ENCODE measurements at places on chromosomes 5 and 9.

- no peak for DNase-seq
These were observed 1.6 kb downstream of the FBXW11 start for GRCh38 chr5:172004824-172005237.

- no peak for DNase-seq
These were observed 132.0 kb downstream of the SEC61B start for GRCh38 chr9:99354104-99354503.

GRCh38 chr9:137307255-137308056, 5.4 kb upstream of the NRARP start:
- DNase-seq = no peak

GRCh38 chr9:128841694-128842492, 12.3 kb upstream of the SPOUT1 start:
- no peak for DNase-seq

DNA sequence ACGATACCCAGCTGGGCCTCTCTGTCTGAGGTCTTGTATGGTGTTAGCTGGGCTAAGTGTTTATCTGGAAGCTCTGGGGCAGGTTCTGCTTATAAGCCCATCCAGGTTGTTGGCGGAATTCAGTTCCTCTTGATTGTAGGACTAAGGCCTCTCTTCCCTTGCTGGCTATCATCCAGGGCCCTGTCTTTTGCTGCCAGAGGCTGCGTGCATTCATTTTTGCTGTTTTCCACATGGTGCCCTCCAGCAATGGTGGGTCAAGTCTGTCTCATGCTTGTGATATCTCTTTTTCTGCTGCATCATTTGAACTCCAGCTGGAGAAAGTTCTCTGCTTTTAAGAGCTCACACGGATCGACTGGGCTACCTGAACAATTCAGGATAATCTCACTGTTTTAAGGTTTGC, 105.7 kb upstream of the ZNF618 start:
- no peak for DNase-seq

- no peak for DNase-seq
These were observed 3.6 kb upstream of the CCNJL start for GRCh38 chr5:160315968-160316367.

GRCh38 chr5:1031306-1031959, 22.8 kb downstream of the NKD2 start:
- no peak for DNase-seq

Data from stimulated activated CD4-positive, alpha-beta T cell treated with anti-CD3 and anti-CD28 coated beads, Interleukin-4, amount 100 ng/mL, for 1 hour (primary cell).